ENCODE measurements at places on chromosomes 16 and 17.
A peak's percentile ranks its signal among the peaks of the same experiment; 100 is the strongest.

DNA sequence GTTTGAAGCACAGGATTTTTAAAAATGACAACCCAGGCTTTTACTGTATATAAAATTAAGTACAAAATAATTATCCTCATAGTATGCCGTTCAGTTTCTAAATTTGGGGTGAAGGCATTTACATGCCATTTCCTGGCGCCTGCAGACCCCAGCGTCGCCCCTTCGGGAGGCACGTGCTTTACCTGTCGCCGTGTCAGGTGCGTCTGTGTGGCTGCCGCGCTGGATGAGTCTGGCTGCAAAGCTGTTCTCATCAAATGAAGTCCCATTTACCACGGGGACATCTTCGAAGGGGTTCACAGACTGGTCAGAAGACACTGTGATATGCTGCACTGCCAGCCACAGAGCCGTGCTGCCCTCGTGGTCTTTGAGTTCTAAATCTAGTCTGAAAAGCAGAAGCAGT, 51.8 kb downstream of the CYB5D2 start:
- no peak for DNase-seq

DNA sequence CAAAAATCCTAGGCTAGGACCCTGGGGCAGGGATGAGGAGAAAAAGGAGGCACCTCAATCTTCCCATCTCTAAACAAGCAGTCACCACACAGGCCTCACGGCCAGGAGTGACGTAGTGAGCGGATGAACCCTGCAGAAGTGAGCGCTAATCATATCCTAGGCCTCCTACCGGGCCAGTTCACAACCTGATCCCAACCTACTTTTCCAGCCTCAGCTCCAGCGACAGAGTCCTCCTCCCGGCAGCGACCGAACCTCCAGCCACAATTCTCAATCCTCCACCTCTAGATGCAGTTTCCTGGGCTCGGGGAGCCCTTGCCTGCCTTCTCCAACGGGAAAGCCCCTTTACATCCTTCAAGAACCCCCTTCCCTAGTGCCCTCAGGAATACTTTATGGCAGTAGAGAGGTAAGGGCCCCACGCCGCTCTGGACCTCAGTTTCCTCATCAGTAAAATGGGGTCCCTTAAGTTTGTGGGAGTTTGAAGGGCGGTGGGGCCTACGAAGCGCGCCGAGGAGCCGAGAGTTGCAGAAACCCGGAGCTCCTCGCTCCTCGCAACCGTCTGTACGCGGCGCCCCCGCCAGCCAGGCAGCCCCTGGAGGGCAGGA, 1.4 kb downstream of the ZNF668 start:
- peak; percentile 52 for DNase-seq

DNA sequence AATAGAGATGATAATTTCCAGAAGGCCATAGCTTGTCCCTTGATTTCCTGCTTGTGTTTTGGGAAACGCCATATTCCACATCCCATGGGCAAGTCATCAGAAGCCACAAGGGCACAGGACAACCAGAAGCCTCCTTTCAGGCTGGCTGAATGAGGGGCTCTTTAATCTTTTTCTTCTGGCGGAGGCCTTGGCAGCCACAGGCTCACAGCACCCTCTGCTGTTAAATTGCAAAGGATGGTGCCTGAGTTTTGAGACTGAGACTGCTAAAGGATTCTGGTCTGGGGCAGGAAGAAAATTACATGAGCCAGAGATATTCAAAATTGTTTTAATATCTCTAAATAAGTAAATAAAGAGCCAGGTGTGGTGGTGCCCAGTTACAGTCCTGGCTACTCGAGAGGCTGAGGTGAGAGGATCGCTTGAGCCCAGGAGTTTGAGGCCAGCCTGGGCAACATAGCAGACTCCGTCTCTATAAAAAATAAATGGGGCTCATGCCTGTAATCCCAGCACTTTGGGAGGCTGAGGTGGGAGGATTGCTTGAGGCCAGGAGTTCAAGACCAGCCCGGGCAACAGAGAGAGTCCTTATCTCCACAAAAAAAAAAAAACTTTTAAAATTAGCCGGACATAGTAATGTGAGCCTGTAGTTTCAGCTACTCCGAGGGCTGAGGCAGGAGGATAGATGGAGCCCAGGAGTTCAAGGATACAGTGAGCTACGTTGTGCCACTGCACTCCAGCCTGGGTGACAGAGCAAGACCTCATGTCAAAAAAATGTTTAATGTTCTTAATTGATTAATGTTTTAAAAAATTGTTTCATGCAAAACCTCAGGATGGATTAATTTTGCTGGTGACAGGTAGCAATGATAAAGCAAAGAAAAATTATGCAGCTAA, 26.3 kb downstream of the AARSD1 start:
- DNase-seq, result peak; percentile 33

DNA sequence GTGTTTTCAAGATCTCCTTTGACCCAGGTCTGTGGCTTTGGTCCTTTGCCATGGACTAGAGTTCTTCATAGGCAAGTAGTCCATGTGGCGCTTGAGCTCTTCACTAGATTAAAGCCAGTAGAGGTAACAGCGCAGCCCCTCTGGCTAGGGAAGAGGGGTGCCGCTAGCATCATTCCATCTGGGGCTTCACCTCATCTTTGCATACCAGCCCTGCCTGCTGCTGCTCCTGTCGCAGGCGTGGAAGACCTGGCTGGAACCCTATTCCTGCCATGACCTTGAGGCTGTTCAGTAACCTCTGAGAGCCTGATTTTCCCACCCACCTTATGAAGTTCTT, 198.4 kb downstream of the MSI2 start:
- no peak for DNase-seq

GRCh38 chr16:46713634-46714033, 24.2 kb downstream of the ORC6 start:
- DNase-seq, result no peak

DNA sequence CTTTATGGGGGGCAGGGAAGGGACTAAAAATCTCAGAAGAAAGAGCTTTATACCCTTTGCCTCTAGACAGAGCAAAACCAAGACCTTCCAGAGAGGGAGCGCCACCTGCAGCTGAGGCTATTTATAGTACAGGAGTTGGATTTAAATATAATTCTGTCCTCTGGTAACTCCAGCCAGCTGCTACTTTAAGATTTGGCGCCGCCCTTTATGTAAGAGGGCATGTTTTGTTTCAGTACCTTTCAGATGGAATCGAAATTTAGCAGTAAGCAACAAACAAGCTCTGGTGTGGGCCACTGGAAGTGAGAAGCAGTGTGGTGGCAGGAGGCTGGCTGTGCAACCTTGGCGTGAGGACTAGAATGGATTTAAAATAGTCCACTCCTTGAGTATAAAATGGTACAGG, 5.2 kb upstream of the GUCY2D start:
- peak; percentile 13 for DNase-seq

- DNase-seq, result no peak
Measured at GRCh38 chr16:65104471-65104870, 17.4 kb downstream of the CDH11 start.

DNA sequence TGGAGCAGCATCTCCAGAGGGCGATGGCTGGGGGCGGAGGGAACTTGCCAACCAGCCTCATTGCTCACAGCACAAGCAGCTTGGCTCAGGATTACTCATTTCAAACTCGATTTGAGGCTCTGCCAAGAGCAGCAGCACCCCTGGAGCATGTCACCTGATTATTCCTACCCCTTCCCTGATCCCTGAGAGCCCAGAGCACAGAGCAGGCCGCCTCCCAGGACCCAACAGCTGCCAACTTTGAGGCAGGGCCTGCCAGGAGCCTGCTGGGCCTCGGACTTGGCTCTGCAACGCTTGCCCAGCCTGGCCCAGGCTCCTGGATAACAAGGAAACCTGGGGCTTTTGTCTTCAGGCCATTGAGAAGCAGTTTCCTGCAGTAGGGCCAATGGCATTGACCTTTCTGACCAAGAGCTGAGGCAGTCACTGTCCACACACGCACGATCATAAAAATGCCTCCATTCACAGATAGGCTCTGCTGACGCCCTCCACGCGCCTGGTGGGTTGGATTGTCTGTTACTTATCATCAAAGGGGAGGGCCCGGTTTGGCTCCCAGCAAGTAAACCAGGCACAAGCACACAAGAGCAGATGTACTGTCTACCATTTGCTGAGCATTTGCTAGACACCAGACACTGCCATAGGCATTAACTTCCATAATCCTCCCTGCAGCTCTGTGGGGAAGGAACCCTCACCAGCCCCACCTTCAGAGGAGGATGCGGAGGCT, 406.6 kb upstream of the EEF2KMT start:
- no peak for DNase-seq

GRCh38 chr17:31754239-31754945, 104.7 kb downstream of the COPRS start:
- DNase-seq, result no peak

GRCh38 chr17:57855391-57856035, 5.7 kb upstream of the MRPS23 start:
- DNase-seq, result no peak

- no peak for DNase-seq
Measured at GRCh38 chr17:64709481-64709880, 47.4 kb upstream of the SMURF2 start.

DNA sequence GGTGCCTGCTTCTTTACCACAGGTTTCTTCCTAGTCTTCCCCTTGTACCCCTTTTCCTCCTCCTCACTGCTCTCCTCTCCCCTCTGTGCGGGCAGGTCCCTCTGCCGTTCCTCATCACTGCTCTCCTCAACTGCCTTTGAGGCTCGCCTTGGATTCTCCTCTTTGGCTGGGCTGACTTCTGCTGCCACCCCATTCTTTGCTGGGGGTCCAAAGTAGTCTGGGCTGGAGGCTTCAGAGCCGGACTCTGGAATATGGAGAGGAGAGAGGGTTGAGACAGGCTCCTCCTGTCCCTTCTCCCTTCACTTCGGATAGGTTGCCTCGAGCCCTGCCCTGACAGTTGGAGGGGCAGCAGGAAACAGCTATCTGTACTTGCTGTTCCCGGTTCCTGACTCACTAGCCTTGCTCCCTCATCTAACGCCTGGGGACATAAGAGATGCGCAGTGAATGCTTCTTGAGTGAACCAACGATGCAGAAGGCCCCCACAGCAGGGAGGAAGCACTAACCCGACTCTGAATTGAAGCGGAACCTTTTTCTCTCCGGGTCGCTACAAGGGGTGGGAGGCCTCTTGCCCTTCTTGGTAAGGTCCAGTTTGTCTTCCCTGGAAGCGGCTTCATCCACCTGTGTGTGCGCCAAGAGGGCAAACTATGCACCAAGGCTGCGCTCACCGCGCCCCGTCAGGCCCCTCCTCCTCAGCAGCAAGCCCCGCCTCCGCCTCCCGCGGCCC, 655 bp downstream of the HIRIP3 start:
- no peak for DNase-seq

DNA sequence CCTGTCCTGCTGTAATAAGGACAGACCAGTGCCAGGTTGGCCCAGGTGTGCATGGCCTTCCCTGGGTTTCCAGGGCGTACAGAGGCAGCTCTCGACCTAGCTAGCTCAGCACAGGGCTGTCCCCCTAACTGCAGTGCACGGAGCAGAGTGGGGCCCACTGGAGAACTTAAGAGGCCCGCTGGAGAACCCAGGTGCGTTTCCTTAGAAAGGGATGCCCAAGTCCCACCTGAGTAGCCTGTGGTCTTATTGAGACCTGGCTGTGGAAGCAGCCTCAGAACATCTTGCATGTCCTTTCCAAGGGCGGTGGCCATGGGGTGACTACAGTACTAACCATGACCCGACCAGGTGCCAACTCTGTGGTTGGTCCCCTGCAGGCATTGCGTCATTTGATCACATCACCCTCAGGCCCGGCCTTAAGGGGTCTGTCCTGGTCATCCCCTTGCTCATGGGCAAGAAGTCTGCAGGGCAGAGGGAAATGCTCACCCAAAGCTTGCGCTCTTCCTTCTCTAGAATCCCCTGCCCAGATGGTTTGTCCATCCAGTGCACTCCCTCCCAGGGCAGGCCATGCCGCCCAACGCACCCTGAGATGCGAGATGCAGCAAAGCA, 3.3 kb upstream of the CCNF start:
- DNase-seq, result no peak

DNA sequence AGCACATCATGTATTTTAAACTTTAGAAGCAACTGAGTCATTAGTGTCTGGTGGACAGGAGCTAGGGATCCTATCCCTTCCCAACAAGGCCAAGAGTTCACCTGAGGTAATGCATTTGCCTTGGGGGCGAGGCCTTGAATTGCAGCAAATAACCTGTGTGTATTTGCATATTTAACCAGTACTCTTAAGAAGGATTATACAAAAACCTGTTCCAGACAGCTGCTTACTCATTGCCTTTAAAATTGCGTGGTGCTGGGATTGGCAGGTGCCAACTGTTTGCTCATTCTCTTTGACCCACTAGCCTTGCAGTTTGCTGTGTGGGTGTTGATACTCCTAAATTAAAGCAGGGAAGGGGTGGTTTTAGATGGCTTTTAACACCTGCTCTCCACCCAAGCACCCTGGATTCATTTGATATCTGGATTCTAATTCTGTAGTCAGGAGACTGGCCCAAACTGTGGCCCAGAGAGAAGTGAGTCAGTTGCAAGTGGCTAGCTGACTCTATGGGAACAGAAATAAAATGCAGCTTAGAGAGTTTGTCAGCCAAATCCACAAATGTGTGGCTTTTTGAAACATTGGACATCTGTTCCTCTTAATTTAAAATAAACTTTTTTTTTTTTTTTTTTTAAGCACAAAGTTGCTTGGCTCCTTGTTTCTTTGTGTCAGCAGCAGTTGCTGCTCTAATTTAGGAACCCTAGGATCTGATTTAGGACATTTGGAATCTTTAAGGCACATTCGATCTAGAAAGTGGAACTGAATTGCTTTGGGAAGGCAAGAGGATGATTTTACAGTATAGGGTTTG, 46.9 kb downstream of the TUBD1 start:
- no peak for DNase-seq

DNA sequence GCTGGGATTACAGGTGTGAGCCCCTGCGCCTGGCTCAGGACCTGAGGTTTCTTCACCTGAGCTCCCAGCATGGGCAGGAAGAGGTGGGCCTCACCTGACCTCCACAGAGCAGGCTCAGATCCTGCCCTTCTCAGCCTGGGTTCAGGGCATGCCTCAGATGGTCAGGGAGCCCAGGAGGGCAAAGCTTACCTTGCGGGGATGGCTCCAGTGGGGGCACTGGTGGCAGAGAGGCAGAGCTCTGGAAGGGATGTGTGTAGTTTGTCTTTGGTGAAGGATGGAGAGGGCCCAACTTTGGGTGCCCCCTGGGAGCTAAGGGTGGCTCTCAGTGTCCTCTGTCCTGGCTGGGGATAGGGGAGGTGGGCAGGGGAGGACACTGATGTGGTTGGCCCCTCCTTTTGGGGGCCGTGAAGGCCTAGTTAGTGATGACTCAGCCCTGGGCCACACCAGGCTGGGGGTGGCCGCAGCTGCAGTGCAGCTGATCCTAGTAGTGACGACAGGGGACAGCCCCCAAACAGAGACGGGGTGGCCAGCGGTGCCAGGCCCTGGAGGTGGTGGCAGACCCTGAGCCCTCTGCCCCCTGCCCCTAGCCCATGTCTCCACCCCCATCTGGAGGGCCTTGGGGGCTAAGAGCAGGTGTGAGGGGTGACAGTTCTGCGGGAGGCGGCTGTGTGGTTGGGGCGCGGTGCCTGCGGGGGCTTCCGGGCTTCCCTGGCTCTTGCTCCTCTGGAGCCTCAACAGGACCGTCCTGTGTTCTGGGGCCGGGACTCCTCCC, 5.8 kb downstream of the NHERF2 start:
- no peak for DNase-seq

- DNase-seq, result peak; percentile 79
Measured at GRCh38 chr17:31490671-31491375, 99.3 kb downstream of the RAB11FIP4 start.

Data from hematopoietic multipotent progenitor cell treated with erythropoietin and hydrocortisone succinate and interleukin-3 and kit ligand, for 17 days (in vitro differentiated cells).